Mucosa of descending colon (tissue), 3 donors: ENCODE measurements at places on chromosomes 11 and 22. TPM values are rescaled to one million over a fixed set of nuclear protein-coding genes. Genes with fewer than 3 reads are reported as not detected.

The CASP5 gene
- total RNA-seq = 81.8 TPM

The OR51I1 gene
- not detected for total RNA-seq

The SLC25A18 gene
- 0.31 TPM for total RNA-seq

The MUC5AC gene
- not detected for total RNA-seq

The P4HA3 gene
- total RNA-seq = 0.46 TPM

The ADAMTS15 gene
- total RNA-seq = 7.8 TPM

GRCh38 chr11:91997226-91997625 lies 227.4 kb upstream of the FAT3 start:
- no peak for DNase-seq

DNA sequence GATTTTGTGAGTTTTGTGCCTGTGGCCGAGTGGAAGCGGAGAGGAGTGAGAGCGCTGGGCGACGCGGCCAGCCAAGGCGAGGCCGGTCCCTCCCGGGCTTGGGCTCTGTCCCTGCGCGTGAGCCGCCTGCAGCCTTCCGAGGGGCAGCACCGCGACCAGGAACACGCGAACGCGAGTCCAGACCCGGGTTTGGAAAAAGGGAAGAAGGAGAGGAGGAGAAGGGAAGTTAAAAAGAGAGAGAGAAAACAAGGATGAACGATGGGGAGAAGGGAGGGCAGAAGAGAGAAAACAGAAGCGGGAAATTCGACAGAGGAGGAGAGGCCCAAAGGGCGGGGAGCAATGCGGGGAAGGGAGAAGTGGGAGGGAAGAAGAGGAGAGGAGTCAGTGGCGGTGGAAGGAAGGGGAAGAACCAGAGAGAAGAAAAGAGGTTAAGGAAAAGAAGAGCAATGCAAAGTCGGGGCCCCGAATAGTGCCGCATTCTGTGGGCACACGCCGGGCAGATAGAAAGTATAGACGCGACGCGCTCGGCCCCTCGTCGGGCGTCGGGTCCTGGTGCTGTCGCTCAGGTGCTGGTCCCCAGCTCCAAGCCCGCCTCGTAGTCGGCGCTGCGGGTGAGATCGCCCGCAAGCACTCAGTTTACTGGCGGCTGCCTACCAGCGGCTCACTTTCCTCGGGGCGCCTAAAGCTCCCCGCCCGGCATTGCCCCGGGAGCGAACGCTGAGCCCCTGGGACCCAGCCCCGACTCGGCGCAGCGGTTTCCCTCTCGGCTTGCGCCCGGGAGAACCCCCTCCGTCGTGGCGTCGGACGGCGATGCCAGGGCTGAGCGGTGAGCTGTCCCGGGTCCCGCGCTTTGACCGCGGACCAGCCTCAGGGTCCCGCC lies 2.8 kb upstream of the BARX2 start:
- DNase-seq = peak; percentile 49

GRCh38 chr11:118604566-118604965 lies 2.8 kb upstream of the PHLDB1 start:
- DNase-seq = no peak

DNA sequence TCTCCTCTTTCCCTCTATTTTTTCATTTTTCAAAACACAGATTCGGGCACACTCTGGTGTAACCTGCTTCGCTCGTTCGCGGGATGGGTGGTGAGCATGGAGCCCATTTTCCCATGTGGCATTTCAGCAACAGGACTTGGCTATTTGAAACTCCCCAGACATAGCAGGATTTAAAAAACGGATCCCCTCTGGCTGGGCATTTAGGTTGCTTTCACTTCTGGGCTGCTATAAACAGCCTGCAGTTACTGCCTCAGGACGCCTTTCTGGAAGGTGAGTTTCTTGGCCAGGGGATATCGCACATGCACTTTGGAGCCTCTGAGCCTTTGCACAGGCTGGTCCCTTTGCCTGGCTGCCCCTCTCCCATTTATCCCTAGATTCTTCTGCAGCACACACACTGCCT lies 2.8 kb upstream of the MPPED1 start:
- DNase-seq = no peak

GRCh38 chr11:62152245-62153086 lies 28.7 kb downstream of the INCENP start:
- DNase-seq = no peak

GRCh38 chr11:7637447-7638157 lies 35.7 kb downstream of the CYB5R2 start:
- no peak for DNase-seq

GRCh38 chr11:125978181-125978716 lies 32.4 kb downstream of the VSIG10L2 start:
- DNase-seq = no peak

DNA sequence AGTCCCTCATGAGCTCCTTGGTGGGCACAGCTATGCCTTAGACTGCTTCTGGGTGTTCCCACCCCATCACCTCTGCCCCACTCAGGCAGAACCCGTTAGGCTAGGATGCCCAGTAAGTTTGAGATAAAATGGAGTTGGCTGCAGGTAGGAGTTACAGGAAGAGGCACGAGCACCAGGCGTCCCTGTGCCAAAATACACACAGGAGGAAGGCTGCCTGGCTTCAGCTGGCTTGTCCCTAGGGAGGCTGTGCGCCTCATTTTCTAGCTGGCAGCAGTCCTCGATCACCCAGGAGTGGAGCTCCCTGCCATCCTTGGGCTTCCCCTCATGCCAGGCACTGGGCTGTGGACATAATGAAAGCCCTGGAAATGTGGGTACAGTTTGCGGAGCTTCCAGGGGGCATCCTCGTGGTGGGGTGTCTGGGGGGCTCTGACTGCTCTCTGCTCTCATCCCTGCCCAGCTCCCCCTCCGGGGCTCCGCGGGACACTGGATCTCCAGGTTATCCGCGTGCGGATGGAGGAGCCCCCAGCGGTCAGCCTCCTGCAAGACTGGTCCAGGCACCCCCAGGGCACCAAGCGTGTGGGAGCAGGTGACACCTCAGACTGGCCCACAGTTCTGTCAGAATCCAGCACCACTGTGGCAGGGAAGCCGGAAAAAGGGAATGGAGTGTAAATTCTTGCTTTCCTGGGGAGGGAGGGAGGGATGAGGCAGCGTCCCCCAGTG lies 12.3 kb upstream of the MARK2 start:
- DNase-seq = no peak

GRCh38 chr11:81687057-81687456 lies 1046.6 kb downstream of the FAM181B start:
- DNase-seq = no peak

DNA sequence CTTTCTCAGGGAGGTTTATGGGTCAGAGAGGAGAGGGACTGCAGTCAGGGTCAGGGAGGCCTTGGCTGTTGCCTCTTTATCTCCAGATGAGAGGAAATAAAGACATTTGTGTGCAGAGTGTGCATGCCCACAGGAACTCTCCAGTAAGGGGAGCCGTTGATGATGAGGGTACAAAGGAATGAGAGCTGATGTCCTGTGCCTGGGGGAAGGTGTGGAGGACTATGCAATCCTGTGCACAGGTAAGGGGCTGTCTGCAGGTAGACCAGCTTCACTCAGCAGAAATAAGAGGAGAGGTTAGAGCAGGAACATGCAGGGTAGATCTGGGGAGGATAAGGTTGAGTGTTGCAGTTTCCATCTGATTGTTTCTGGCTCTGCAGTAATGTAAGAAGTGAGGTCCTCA lies 132.6 kb downstream of the NTM start:
- DNase-seq = no peak

DNA sequence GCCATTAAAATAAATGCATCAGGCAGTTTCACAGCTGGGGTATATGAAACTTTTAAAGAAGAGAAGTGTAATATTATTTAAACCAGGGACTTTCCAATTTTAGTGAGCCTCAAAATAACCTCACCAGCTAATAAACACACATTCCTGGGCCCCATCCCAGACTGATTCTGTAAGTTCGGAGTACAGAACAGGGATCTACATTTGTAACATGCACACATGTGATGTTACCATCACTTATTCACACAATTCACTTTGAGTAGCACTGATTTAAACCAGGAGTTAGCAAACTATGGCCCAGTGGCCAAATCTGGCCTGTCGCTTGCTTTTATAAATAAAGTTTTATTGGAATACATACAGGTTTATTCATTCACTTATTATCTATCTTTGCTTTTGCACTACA lies 62.0 kb downstream of the STK33 start:
- DNase-seq = no peak

DNA sequence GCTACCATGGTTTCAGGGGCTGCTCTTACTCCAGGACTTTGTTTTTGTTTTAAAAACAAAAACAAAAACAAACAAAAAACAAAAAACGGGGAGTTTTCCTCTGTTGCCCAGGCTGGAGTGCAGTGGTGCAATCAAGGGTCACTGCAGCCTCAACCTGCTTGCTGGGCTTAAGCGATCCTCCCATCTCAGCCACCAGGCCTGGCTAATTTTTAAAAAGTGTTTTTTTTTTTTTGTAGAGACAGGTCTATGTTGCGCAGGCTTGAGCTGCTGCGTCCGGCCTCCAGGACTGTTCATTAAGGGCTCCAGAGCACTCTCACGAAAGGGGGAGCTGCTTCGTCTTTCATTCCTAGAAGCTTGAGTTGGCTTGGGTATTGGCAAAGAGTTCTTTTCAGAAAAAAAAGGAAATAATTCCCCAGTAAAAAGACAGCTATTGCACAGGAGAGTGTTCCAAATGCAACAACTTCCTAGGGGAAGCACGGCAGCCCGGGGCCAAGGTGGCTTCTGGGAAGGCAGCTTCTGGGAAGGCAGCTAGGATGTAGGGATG lies 78.5 kb downstream of the NAT10 start:
- DNase-seq = no peak

- no peak for DNase-seq
Measured at GRCh38 chr11:39586036-39586435, 1873.4 kb downstream of the LRRC4C start.

DNA sequence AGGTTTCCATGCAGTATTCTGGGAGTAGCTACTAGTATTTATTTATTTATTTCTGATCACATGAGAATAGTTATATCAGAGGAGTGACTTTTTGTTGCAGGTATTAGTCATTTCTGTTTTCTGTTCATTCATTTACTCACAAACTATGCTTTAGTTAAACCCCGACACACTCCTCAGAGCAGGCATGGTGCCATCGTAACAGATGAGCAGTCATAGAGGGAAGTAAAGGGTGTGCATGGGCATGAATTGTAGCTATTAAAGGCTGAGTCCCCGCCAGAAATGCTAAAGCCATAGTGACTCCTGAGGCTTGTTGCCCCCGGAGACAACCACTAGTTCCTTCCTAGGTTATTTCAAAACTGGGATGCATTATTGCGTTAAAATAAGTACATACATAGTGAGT lies 10.6 kb downstream of the JHY start:
- DNase-seq = no peak

DNA sequence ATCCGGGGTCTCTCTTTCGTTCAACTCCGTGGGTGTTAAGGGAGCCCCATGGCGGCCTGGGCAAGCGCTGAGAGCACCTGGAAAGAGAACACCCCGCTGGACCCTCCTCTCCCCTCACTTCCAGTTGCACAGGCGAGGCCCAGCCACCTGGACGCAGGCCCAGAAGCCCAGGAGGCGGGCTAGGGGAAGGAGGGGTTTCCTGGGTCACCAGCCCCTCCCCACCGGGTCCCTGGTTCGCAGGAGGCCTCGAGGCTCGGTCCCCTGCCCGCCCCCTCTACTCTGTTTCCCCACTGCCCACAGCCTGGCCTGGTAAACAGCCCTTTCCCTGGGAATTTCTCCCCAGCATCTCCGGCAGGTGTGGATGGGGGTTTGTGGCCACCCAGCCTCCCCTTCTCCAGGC lies 8.5 kb upstream of the NFAM1 start:
- no peak for DNase-seq

DNA sequence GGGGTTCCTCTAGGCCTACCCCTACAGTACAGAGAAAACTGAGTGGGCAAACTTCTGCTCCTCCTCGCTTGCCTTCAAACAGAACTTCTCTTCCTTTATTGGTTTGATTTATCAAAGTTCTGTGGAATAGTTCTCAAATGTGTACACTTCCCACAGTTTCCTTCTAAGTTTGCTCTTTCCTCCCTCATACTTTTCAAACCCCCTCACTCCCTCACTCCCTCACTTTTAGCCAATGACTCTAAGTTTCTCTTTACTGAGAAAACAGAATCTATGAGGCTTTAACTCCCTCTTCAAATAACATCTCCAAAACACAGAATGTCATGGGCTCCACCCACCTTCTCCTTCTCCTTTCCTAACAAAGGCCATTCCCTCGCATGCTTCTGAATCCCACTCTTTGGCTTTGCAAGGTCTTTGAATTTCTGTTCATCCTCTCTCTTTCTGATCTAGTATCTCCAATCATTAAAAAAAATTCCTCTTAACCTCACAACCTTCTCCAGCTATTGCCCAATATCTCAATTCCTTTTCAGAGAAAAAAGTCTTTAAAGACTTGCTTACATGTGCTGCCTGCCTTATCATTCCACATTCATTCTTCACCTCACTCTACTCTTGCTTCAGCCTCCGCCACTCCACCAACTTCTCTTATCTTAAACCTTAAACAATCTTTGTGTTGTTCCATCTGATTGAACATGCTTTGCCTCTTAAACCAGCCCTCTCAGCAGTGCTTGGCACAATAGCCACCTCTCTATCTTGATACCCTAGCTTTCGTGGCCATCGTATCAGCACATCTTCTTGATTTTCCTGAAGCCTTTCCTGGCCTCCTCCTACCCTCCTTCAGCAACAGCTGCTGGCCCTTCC lies 57.2 kb downstream of the DDI1 start:
- no peak for DNase-seq

DNA sequence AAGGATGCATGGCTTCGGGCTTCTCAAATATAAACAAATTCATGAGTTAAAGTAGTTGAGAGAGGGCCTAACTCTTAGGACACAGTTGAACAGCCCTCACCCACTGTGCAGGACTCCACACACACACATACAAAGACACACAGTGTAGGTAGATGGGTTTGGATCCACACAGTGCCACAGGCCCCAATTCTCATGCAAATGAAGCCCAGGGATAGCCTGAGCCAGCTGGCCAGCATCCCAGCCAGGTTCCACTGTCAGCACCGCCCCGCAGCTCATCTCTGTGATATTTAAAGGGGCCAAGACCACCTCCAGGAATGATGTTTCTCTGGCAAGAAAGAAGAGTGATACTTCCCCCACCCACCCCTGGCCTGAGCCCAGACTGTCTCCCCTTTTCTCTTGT lies 11.7 kb downstream of the SLC35C1 start:
- DNase-seq = no peak

- DNase-seq = no peak
Measured at GRCh38 chr11:132245403-132246385, 875.3 kb downstream of the NTM start.

- no peak for DNase-seq
Measured at GRCh38 chr11:133516845-133517244, 15.5 kb downstream of the OPCML start.

- no peak for DNase-seq
Measured at GRCh38 chr11:78514922-78515502, 59.7 kb downstream of the NARS2 start.

DNA sequence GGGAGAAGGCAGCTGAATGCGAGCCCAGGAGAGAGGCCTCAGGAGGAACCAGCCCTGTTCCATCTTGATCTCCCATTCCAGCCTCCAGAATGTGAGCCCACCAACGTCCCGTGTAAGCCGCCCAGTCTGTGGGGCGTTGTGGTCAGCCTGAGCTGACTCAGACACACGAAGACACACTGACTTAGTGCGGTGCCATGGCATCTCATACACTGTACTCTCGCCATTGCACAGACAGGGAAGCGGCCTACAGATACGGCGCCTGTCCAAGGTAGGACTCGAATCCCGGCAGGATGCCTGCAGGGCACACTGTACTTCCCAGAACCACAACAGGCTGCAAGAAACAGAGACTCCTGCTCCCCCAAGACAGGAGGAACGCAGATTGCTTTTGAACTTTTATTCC lies 179.6 kb downstream of the CTTN start:
- DNase-seq = no peak
